Adrenal gland (tissue), 19 donors: ENCODE measurements at places on chromosomes 13 and 19.
A peak's percentile ranks its signal among the peaks of the same experiment; 100 is the strongest.

DNA sequence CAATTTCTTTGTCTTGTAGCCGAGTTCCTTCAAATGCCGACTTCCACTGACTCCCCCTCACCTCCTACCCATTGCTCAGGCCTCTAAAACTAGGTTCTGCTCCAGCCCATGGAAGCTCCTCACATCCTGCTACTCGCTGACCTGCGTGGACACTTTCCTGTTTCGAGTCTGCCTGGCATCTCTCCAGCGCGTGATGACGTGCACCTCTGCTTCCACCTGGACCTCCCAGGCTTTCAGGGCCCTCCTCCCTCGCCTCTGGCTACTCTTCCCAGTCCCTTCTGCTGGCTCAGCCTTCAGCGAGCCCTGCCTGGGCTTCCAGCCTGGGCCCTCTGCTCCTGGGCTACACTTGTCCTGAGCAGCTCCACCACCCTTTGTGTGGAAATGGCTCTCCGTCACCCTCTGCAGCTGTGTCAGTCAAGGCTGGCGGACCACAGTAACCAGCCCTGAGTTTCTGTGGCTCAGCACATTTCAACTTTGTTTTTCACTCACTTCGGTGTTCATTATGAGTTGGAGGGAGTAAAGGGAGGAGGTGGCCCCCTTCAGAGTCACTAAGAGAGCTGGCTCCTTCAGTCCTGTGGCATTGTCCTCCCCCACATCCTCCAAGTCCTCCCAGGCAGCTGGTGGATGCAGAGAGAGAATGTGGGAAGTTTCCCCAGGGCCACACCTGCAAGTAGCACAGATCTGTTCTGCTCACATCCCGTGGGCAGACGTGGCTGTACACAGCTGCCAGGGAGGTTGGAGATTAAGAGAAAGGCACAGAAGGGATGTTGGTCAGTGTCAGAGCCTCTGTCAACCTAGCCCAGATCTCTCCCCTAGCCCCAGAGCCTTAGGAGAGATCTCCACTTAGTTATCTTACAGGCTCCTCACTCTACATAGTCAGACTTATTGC lies 49.4 kb downstream of the SERP2 start:
- no peak for DNase-seq

DNA sequence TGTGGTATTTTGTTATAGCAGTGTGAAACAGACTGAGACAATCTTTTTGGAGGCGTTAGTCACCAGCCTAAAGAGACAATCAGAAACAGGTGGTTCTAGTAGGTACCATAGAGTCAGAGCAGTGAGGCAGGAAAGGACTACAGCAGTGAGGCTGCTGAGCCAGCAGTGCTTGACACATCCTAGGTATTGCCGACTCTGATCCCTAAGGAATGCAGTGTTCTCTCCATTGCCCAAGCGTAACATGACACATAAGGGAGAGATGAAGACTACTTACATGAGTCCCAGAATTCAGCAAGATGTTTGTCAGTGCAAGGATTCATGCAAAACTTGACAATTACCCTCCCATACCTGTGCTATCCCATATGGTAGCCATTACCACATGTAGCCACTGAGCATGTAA lies 62.4 kb upstream of the XPO4 start:
- no peak for DNase-seq

DNA sequence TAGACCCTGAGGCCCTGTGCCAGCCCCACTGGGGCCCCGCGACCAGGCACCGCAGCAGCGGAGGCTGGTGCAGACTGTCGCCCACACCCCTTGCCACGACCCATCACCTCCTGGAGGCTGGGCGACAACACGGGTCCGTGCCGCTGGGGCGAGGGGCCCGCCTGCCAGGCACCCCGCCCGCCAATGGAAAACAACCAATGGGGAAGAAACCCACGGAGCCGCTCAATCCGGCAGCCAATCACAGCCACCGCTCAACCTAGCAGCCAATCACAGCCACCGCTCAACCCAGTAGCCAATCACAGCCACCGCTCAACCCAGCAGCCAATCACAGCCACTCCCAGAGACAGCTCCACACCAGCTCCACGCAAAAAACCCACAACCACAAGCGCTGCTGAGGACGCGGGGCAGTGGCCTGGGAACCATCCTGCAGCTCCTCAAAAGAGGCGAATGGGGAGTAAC lies 29.7 kb downstream of the GPX4 start:
- no peak for DNase-seq

- DNase-seq: no peak
Observed at GRCh38 chr19:35123573-35123972, 8.0 kb downstream of the FXYD3 start.

GRCh38 chr19:14407605-14408484 lies 11.3 kb downstream of the DDX39A start:
- DNase-seq: peak; percentile 49

DNA sequence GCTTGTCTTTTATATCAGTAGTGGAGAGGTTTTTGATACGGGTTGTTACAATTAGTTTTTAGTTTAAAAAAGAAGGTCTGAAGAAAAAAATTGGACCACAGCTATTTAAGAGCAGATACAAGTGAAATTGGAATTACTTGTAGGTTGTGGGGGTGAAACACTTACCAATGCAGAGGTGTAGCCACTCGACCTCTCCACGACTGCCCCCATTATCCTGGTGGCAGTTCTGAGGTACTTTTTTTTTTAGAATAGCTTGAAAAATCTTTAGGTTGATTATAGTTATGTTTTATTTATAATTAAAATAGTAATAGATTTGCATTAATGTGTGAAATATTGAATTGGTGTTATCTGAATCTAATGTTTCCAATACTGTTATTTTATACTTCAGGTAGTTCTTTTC lies 60.7 kb downstream of the PAN3 start:
- DNase-seq: no peak
